ENCODE measurements at places on chromosomes 16 and 17.

DNA sequence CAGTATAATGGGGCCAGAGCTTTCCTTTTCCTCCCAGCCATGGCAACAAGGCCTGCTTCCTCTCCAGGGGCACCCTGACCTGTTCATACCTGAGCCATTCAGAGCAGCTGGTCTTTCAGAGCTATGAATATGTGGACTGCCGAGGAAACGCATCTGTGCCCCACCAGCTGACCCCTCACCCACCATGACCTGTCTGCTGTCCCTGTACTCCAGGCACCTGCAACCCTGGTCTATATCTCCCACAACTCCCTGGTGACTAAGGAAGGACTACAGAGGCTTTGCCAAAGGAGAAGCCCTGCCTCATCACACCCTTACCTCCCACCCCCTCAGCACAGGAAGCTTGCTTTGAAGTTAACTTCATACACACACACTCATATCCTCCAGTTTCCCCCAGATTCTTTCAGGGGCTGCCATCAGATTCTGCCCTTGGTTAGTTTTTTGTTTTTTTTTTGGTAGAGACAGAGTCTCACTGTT lies 6.0 kb downstream of the TMEM106A start:
- no peak for DNase-seq

DNA sequence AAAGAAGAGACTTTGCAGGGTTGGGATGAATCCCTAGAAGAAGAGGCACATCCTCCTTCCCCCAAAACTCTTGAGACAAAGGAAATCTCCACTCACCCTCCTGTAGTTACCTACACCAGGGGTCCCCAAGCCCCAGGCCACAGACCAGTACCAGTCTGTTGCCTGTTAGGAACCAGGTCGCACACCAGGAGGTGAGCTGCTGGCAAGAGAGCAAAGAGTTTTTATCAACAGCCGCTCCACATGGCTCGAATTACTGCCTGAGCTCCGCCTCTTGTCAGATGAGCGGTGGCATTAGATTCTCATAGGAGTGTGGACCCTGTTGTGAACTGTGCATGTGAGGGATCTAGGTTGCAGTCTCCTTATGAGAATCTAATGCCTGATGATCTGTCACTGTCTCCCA lies 98.9 kb downstream of the CCT6B start:
- no peak for DNase-seq

DNA sequence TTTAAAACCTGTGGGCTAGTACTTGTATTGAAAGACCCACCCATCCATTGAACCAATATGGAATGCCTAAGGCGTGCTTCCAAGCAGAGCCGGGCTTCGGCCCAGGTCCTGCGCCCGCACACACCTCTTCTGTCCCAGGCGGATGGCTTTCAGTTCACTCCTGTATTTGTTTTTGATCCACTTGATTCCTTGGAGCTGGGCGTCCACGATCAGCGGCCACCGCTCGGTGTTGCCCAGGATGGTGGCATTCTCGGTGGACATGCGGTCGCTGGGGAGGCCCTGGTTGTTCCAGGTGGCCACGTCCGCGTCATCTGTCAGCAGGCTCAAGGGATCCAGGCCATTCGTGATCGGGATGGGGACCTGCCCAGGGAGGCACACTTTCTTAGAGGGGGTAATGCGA lies 75.9 kb downstream of the PGS1 start:
- no peak for DNase-seq

DNA sequence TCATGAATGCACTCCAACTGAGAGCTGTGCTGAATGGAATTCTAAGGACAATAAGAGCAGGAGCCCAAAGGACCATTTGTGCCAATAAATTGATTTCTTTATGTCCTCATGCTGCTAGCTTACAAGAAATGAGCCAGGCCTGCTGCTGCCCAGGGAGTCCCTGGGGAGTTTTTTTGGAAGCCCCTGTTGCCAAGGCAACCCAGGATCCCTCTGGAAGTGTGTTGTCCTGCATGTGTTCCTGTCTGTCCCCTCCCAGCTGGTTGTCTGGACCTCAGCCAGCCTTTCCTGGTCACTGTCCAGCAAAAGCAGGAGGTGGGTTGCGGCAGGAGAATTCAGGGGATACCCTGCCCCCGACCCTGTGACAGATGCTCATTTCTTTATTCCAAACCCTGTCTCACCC lies 51.0 kb upstream of the GPRC5B start:
- no peak for DNase-seq

GRCh38 chr17:2435862-2436261 lies 35.0 kb upstream of the MNT start:
- DNase-seq = no peak

GRCh38 chr17:61695779-61696337 lies 104.8 kb upstream of the NACA2 start:
- DNase-seq = no peak

DNA sequence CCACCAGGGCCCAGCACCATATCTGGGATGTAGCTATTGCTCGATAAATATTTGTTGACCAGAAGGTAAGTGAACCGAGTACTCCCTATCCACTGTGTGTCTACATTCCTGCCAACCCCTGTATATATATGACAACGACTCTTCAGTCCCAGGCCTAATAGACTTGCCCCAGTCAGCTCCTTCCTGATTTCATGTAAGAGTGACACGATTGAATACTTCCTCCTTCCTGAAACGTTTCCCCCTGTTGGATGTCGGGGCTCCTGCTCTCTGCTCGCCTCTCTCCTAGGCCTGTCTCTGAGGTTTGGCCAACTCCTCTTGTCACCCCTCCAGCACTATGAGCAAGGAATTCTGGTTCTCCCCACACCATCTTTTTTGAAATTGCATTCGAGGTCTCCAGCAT lies 178.9 kb downstream of the PRKCA start:
- no peak for DNase-seq

DNA sequence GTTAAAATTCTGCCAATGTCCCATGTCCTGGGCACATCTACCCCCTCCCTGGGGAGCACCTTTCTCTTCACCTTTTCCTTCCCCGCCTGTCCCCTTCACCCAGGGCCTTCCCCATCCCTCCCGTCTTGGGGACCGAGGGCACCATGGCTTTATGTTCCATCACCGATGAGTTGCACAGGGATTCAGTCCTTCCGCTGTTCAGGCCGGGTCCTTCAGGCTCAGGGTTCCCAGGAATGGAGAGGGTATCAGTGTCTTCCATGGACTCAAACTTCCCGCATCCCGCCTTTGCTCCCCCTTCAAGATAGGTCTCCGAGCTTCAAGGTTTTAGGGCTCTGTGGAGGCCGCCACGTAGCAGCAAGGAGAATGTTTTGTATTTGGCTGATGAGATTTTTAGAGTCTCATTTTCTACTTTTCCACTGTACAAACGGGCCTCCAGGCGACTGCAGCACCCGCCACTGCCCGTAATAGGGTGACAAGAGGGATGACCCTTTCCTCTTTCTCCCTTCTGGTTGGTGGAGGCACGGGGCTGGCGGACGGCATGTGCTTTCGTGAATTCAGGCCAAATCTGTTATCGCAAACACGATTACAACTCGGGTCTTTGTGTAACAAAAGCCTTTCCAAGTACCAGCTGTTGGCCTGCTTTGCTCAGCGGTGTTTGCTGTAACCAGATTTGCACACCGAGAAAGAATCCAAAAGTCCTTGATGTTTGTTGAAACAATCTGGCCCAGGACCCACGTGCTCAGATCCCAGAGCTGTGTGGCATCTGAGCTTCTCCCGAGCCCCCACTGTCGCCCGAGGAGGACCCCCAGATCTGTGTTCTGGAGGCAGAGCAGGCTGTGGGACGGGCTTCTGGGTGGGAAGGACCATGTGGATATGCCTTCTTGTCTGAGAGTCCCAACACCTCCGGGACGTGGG lies 236.3 kb downstream of the SEC14L1 start:
- DNase-seq = no peak
